ENCODE measurements at places on chromosomes 12 and 14. TPM values are rescaled to one million over a fixed set of nuclear protein-coding genes. Genes with fewer than 3 reads are reported as not detected.

Gene RNASE11
- total RNA-seq, result not detected

Gene CISTR
- not detected for total RNA-seq

Gene LRRK2
- total RNA-seq, result 14.3 TPM

Gene DCN
- total RNA-seq, result 39.4 TPM

Gene CLEC2A
- not detected for total RNA-seq

Gene HHIPL1
- 6.9 TPM for total RNA-seq

Gene PZP
- total RNA-seq, result 0.23 TPM

All from diencephalon (tissue), 1 donor.